NCI-H69 (cell line): ENCODE measurements at places on chromosomes 16 and 17.

DNA sequence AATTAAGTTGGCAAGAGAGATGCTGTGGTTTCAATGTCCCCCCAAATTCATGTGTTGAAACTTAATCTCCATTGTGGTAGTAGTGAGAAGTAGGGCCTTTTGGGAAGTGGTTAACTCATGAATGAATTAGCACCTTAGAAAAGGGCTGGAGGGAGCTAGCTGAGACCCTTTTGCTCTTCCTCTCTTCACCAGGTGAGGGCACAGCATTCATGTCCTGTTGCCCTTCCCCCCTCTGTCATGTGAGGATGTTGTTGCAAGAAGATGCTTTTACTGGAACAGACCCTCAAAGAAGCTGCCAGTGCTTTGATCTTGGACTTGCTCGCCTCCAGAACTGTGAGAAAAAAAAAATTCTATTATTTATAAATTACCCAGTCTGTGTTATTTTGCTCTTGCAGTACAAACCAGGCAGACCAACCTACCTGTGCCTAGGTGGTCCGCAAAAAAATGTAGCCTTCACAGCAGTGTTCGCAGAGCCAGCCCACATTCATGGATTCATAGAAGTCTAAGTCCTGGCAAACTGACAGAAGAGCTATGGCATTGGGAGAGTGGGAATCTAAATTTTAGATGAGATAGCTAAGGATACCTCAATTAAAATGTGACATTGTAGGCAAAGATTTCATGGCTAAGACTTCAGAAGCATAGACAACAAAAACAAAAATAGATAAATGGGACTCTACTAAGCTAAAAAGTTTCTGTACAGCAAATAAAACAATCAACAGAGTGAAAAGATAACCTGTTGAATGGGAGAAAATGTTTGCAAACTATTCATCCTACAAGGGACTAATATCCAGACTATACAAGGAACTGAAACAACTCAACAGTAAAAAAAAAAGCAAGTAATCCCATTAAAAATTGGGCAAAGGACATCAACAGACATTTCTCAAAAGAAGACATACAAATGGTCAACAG lies 32.0 kb upstream of the ABCA5 start:
- DNase-seq = no peak

GRCh38 chr16:12320298-12320706 lies 343.8 kb downstream of the SNX29 start:
- DNase-seq = peak; percentile 91

DNA sequence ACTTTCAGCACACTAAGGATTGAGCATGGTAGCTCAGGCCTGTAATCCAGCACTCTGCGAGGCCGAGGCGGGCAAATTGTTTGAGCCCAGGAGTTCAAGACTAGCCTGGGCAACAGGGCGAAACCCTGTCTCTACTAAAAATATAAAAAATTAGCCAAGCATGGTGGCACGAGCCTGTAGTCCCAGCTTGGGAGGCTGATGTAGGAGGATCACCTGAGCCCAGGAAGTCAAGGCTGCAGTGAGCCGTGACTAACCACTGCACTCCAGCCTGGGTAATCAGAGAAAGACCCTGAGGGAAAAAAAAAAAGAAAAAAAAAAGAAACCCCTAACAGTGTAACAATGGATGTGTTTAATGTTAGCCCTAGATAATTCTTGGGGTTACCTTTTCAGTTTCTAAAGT lies 24.0 kb downstream of the PARN start:
- DNase-seq = no peak

DNA sequence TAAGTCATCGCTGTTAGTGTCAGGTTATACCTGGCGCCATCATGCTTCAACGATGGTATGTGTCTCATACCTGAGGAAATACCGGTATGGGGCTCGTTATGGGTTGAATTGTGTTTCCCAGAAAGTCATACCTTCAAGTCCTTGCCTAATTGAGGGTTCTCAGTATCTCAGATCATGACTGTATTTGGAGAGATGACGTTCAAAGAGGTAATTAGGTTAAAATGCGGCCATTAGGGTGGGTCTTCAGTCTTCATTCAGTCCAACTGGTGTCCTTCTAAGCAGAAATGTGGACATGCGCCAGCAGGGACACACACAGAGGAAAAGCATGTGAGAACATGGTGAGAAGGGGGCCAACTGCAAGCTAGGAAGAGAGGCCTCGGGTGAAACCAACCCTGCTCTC lies 37.5 kb upstream of the XYLT1 start:
- DNase-seq = no peak

GRCh38 chr17:27461192-27461859 lies 5.1 kb downstream of the KSR1 start:
- DNase-seq = no peak

DNA sequence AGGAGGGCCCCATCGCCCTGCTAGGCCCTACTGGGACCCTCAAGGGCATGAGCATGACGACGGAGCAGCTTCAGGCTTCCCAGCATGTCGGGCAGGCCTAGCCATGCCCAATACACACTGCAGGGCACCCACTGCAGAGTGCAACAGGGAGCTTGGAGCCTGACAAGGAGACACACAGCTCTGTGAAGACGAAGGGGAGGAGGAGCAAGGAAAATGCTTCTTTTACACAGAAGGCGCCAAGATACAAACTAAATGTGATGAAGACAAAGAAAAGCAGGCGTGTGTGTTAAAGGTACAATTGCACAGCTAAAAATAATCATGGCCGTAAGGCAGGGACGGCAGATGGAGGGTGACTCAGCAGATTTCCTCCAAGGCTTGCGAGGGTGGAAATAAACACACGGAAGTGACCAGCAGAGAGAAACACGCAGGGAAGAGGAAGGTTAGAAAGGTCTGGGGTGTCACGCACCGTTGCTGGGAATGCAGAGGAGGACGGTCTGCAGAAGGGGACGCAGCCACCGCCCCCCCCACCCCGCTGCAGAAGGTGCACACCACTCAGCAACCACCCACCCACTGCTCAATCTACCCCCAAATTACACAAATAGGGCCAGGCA lies 108.5 kb downstream of the ZNF778 start:
- peak; percentile 71 for DNase-seq

DNA sequence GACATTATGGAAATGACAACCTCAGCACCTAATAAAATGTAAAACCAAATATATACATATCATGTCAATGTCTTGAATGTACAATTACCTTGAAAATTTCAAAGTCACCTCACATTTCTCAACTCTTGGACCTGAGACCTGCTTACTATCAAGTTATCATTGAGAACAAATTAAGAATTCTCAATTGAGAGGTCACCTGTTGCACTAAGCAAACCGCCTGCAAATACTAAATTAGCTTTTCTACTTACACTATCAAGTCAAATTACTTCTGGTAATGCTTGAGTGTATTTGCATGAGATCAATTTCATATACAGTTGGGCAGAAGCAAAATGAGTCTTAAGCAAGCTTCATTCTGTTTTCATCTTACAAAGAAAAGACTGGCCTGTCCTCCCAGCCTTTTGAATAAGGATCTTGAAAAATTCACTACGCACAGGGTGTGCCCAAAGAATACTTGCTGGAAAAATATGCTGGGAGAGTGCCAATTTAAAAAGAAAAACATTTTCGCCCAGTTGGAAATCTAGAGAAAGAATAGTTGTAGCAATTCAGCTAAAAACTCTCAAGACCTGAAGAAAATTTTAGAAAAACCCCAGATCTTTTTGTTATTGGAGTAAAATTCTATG lies 35.7 kb downstream of the KANSL1 start:
- DNase-seq = peak; percentile 37

DNA sequence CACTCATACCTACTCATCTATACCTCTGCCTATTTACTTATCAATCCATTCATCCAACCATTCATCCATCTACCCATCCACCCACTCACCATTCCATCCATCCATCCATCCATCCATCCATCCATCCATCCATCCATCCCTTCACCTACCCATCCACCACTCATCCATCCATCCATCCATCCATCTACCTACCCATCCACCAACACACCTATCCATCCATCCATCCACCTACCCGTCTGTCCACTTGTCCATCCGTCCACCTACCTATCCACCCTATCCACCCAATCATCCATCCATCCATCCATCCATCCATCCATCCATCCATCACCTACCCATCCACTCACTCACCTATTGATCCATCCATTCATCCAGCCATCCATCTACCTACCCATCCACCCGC lies 235.7 kb downstream of the GSG1L start:
- no peak for DNase-seq

DNA sequence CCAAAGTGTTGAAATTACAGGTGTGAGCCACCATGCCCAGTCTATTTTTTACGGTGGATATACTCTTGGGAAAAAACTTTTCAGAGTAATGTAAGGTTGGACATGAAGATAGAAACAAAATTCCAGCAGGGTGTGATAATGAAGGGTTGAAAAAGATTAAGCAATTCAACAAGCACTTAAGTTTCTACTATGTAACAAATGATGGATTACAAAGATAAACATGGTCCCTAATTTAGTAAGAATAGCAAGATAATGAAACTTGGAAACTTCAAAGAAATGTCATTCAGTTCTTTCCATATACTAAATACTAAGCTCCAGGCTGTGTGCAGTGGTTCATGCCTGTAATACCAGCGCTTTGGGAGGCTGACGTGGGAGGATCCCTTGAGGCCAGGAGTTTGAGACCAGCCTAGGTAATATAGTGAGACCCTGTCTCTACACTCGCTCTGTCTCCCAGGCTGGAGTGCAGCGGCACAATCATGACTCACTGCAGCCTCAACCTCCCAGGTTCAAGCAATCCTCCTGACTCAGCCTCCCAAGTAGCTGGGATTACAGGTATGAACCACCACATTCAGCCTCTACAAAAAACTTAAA lies 31.0 kb downstream of the PSMD12 start:
- DNase-seq = no peak

- no peak for DNase-seq
Measured at GRCh38 chr17:20257798-20258197, 209.5 kb downstream of the LGALS9B start.

GRCh38 chr16:62940569-62940968 lies 904.3 kb upstream of the CDH8 start:
- DNase-seq = peak; percentile 23

GRCh38 chr16:52308051-52308450 lies 238.9 kb downstream of the TOX3 start:
- peak; percentile 36 for DNase-seq

- no peak for DNase-seq
Measured at GRCh38 chr17:76027159-76027839, at the start of gene EVPL. Gene EVPL, minus strand, starts transcription at chr17:76027306. Its CDS starts 108 bp downstream, at chr17:76027198.
